ENCODE measurements at places on chromosomes 2 and 18. TPM values are rescaled to one million over a fixed set of nuclear protein-coding genes. Genes with fewer than 3 reads are reported as not detected.

CD28 gene
- total RNA-seq, result 2.2 TPM

LOXL3 gene
- 12.1 TPM for total RNA-seq

DNA sequence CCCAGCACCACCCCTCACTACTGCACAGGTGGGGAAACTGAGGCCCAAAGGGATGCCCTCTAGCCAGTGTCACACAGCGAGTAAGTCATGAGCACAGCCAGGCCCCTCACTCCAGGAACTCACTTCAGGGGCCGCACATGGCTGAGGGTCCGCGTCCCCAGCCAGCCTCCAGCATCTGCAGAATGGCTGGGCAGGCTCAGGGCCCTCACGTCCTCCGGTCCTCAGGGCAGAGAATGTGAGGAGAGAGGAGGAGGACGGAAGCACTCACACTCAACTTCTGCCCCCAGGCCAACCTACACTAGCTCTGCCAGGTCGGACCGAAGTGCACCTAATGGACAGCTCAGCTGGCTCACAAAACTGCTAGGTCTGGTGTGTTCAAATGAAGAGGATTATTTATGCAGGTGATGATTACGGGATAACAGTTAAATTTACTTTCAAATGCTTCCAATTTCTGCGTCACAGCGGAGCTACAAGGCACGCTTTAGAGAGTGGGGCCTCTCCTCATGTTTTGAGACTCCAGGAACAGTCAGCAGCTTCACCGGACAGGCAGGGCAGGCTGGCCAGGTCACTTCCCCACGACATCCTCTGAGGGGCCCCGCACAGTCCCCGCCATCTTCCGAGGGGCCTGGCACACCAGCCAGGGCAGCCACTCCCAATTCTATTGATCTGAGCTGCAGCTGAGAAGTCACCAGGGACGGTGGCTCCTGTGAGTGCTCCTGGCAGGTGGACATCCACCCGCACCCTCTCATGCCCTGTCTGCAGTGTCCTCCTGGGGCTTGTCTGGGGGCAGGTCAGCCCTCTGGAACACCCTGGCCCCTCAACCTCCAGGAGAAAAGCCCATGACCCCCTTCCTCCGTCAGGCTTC lies 26.5 kb downstream of the KIF1A start:
- peak; percentile 35 for DNase-seq

GRCh38 chr2:53567073-53567472 lies 200.5 kb upstream of the CHAC2 start:
- DNase-seq, result no peak

DNA sequence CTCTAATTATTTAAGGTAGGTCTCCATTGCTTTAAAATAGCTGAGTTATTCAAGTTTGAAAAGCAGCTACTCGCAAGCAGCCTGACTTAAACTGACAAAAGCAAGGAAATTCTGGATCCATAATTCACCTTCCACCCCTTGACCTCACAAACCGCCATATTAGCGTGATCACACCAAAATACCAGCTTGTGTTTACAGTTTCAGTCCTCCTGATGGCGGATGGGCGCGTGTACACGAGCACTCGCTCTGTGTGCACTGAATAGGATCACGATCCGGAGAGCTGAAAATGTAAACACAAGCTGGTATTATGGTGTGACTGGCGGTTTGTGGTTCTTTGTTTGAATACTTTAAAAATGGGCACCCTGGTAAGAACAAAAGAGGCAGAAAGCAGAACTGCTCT lies 42.4 kb upstream of the PSMD14 start:
- no peak for DNase-seq

DNA sequence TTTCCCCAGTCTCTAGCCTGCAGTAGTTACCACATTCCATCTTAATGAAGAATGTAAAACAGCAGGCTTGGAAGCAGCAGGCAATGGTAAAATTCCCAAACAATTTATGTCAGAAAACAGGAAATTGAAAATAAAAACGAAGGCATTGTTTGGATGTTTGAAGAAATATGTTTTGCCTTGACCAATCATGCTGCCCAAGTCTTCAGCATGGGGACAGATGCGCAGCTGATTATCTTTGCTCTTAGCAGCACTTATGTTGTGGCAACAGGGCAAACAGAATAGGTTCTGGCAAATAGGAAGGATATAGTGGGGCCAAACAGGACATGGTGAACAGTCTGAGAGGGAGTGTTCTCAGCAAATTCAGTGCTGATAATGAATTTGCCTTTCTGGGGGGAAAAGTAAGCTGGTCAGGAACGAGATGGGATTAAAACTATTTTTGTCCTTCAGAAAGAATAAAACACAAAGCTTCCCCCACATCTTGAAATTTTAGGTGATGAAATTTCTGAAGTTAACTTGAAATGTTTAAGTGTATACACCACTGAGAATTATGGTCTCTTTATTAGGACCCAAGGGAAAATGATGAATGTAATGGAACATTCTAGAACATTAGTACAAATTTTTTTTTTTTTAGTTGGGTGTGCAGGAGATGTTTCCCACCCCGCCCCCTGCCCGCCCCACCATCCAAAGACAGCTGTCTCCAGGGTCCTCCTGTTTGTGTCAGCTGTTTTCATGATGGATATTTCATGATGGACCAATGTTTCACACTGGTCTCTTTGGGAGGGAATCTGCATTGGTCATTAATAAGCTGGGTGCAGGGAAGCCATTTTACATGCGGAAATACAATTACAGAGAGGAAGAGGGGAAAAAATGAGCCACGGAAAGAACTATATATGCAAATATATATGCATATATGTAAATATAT lies 239.5 kb upstream of the REV1 start:
- no peak for DNase-seq

GRCh38 chr2:204434660-204435462 lies 110.4 kb upstream of the PARD3B start:
- no peak for DNase-seq

All from lower lobe of right lung (tissue), 2 donors.